IPS-NIHi11 (cell line): ENCODE measurements at places on chromosomes 4 and X.

GRCh38 chrX:134172588-134173259 is 64.3 kb upstream of the CCDC160 start:
- no peak for DNase-seq

DNA sequence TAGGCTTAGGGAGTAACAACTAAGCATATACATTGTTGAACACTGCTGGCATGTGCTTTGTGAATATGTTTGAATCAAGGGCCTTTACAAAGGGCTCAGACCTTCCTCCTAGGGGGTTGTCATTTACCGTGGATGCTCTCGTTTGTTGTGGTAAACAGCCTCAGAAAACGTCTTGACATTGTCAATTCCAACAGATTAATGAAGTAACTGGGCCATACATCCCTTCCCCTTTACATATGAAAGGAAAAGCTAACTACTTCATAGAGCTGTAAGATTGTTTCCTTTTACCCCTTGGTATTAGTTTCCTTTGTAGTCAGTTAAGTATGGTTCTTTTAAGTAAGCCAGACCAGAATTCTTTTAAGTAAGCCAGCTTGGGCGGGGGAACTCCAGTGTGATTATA is 42.9 kb downstream of the FAT4 start:
- peak; percentile 36 for DNase-seq

- DNase-seq, result no peak
Measured at GRCh38 chr4:151038452-151039157, 23.5 kb upstream of the LRBA start.

GRCh38 chr4:166075599-166075998 is 202.6 kb downstream of the TLL1 start:
- DNase-seq, result no peak

GRCh38 chr4:72391281-72391680 is 177.7 kb downstream of the ADAMTS3 start:
- no peak for DNase-seq

GRCh38 chr4:181443021-181443420 is 800.2 kb upstream of the TENM3 start:
- DNase-seq, result no peak

- no peak for DNase-seq
Measured at GRCh38 chr4:94660614-94661013, 97.1 kb upstream of the BMPR1B start.

- DNase-seq, result no peak
Measured at GRCh38 chr4:150150629-150151062, 72.4 kb downstream of the DCLK2 start.

DNA sequence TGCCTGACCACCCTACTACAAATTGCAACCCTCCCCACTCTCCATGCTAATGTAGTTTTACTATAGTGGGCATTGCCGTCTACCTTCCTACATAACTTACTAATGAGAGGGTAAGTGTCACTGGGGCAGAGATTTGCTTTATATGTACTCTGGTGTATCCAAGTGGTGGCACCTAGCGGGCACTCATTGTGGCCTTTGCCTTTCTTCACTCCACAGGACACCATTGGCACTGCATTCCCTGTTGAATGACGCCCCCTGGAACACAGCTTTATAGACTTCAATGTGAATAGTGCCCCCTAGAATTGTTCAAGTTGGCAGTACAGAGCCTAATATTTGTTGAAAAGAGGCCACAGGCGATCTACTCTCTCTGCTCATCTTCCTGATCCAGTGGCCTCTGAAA is 215.8 kb downstream of the MID1IP1 start:
- DNase-seq, result no peak

DNA sequence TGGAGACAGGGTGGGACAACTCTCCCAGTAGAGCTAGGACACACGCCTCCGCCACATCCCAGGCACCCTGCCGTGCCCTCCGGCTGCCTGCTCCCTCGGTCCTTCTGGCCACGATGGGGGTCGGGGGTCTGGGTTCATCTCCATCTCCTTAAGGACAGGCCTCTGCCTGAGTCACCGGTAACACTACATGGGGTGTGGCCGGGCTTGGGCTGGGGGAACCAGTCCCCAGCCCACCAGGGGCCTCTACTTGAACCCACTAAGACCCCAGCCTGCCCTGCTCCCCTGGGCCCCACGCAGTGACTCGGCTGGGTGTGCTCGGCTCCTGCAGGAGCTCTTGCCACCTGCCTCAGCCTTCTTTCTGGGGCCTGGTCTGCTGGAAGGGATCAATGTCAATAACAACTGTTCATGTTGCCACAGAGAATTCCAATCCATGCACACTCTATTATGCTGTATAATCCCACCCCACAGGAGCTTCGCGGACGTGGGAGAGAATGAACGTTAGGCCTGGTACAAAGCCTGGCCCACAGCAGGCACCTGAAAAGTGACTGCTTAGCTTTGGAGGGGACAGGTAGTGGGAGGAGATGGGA is 177.7 kb upstream of the PSAPL1 start:
- DNase-seq, result no peak

DNA sequence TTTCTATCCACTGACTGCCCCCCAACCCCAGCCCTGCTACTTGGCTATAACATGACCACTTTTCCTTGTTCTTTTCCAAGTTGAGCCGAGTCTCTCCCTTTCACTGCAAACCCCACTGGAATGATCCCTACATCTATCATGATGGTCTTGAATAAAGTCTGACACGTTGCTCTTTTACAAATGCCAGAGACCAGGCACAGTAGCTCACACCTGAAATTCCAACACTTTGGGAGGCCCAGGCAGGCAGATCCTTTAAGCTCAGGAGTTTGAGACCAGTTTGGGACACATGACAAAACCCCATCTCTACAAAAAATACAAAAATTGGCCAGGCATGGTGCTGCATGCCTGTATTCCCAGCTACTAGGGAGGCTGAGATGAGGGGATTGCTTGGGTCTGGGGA is 100.9 kb downstream of the WDFY3 start:
- DNase-seq, result no peak

- DNase-seq, result peak; percentile 42
Measured at GRCh38 chrX:71224098-71224708, 1.2 kb downstream of the GJB1 start.

- DNase-seq, result no peak
Measured at GRCh38 chrX:2483398-2484060, 17.2 kb downstream of the DHRSX start.

GRCh38 chr4:1043651-1044468 is 32.4 kb downstream of the FGFRL1 start:
- peak; percentile 60 for DNase-seq

- DNase-seq, result no peak
Measured at GRCh38 chrX:85499400-85499799, 119.9 kb upstream of the POF1B start.

- peak; percentile 25 for DNase-seq
Measured at GRCh38 chr4:75189711-75190335, 256.9 kb downstream of the PARM1 start.

DNA sequence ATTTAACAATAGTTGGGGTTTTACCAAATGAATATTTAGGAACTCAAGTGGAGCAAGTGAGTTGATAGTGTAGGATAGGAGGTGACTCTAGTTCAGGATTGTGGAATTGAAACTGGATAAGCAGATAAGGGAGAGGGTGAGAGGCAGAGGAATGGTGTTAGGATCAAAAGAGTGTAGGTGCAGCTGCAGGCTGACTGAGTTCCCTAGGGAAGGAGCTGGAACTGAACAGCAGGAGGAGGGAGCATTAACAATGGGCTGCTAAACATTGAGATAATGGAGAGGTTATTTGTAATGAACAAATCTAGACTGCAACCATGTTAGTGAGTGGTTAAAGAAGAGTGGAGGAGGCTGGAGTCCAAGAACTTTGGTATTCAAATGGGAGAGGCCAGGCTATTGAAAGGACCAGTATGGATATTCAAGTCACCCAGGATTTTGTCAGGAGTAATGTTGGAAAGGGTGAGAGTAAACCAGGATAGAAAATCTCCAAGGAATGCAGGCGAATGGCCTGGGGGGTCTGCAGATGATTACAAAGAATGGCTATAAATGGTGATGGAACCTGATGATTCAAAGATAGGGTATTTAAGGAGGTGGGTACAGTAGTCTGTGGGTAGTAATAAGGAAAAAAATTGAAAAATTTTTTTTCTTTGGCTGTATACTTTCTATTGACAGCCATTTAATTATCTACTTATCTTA is 497.1 kb upstream of the TENM3 start:
- no peak for DNase-seq

GRCh38 chrX:47500554-47500953 is 17.5 kb upstream of the ZNF41 start:
- DNase-seq, result no peak

DNA sequence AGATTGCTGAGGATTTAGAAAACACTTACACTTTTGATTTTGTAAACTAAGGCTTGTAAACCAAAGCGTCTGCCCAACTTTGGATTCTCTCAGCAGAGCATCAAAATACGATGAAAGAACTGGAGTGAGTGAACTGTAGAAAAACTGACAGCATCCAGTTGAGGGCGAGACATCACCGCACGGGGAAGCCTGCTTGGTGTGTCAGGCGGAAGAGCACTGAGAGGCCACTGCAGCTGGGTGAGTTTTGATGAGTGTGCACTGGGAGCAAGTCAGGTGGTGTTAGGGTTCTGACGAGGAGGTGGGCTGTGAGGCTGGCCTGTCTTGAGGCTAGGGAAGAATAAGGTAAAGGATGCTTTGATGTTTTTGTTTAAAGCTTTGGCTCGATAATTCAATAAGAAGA is 46.8 kb upstream of the CLDN24 start:
- DNase-seq, result no peak

- DNase-seq, result no peak
Measured at GRCh38 chr4:105620640-105621323, 68.4 kb downstream of the ARHGEF38 start.

DNA sequence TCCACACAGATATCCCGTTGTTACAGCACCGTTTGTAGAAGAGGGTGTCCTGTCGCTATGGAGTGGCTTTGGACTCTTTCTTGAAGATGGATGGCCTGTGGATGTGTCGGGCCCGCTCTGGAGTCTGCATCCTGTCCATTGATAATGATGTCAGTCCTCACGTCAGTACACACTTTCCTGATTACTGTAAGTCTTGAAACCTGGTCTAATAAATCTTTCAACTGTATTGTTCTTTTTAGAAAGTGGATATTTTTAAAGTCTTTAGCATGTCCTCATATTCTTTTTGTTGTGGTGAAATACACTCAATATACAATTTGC is 14.9 kb downstream of the MSANTD1 start:
- DNase-seq, result no peak

GRCh38 chr4:181957088-181957487 is 286.1 kb upstream of the TENM3 start:
- DNase-seq, result peak; percentile 39

DNA sequence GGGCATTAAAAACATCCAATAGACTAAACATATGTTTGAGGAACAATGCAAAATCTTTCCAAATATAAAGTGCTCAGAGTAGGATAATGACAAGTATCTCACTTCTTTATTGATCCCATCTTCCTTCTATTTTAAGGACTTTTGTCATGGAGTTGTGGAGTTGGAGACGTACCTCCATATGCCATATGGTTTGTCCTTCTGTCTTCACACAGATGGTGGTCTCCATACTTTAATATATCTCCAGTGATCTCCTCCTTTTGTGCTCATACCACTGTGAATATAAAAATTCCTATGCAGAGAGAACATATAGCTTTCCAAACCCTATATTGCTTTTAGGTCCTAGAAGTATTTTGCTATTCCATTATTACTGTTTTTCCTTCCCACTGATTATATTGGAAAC is 64.5 kb downstream of the GABRB1 start:
- DNase-seq, result no peak

GRCh38 chrX:21373637-21374162 is 518 bp upstream of the CNKSR2 start:
- no peak for DNase-seq

- no peak for DNase-seq
Measured at GRCh38 chrX:115639334-115639880, 78.4 kb downstream of the PLS3 start.

GRCh38 chr4:109752525-109752924 is 22.7 kb upstream of the PLA2G12A start:
- DNase-seq, result no peak

- no peak for DNase-seq
Measured at GRCh38 chr4:176320976-176321361, 1.2 kb downstream of the SPCS3 start.

DNA sequence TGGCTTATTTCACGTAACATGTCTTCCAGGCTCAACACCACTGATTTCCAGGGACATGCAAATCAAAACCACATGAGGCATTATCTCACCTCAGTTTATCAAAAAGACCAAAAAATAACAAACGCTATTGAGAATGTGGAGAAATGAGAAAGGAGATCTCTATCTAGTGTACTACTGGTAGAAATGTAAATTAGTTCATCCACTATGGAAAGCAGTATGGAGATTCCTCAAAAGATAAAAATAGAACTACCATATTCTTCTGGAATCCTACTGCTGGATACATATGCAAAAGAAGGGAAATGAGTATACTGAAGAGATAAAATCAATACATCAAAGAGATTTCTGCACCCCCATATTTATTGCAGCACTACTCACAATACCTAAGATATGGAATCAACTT is 329.6 kb upstream of the NDST3 start:
- no peak for DNase-seq

DNA sequence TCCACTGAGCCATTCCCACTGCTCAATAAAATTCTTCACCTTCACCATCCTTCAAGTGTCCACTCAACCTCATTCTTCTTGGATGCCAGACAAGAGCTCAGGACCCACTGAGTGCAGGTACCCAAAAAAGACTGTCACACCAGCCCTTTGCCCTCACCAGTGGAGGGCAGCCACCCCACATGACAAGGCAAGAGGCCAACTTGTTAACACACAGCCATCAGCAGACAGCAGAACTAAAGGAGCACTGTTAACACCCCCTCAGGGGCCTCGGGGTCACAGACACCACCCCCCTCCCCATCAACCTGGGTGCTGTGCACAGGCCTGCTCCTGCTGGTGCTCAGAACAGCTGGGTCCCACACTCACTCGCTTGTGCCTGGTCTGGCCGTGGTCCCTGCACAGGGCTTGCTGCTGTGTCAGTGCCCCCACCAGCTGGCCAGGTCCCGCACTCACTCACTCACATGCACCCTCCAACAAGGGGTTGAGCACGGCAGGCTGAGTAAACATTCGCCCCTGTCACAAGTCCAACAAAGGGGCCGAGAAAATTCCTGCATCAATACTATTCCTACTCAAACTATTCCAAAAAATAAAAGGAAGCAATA is 54.1 kb downstream of the ATRX start:
- no peak for DNase-seq

DNA sequence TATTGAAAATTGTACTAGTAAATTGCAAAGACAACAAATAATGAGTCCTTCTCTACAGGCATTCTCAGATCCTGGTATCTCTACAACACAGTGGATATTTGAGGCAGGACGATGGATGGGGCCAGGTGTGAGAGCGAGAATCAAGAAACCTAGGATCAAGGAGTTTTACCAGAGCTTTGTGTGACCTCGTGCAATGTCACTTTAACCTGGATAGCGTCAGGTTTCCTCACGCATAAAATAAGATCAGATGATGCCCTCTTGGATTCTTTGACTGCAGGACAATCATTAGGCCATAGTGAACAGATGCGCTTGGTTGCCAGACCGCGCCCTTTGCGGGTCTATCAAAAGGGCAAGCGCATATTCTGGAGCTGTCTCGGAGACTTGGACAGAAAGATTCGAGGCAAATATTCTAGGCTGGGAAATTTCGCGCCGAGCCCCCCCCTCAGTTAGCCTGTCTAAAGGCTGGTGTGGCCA is 66.6 kb downstream of the FBXO8 start:
- no peak for DNase-seq

- DNase-seq, result no peak
Measured at GRCh38 chr4:70629469-70630090, 1.0 kb downstream of the ENAM start.
